ENCODE measurements at places on chromosomes 16 and 17.
A peak's percentile ranks its signal among the peaks of the same experiment; 100 is the strongest.

DNA sequence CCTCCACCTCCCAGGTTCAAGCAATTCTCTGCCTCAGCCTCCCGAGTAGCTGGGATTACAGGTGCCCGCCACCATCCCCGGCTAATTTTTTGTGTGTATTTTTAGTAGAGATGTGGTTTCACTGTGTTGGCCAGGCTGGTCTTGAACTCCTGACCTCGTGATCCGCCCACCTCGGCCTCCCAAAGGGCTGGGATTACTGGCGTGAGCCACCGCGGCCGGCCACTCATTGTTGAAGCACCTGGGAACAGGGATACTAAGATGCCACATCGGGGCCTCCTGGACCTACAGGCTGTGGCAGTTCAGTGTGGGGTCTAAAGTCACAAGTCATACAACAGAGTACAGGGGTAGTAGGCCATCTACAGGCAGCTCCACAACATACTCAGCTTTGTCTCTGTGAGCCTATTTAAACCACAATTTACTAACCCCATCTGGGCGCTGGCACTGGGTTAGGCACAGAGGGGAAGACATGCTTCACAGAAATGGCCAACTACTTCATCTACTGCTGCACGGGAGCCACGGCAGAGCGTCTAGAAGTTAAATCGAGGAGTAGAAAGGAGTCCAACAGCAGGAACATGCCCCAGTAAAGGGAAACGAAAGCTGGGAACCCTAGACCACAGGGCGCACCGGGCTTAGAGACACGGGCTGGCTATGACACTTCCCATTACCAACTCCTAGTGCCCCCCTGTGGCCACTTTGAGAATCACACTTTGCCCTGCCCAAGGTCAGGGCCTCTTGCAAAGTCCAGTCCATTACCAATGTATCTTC, 4.3 kb downstream of the VAMP2 start:
- DNase-seq = peak; percentile 92

- no peak for DNase-seq
Measured at GRCh38 chr17:81570964-81571363, 18.8 kb upstream of the FAAP100 start.

- DNase-seq = no peak
Measured at GRCh38 chr16:79809376-79809775, 208.8 kb upstream of the MAF start.

GRCh38 chr16:87956365-87957231, 5.4 kb downstream of the BANP start:
- peak; percentile 54 for DNase-seq

GRCh38 chr17:39699818-39700147, at the start of gene ERBB2:
Gene ERBB2 (plus strand): TSS chr17:39700064. CDS start chr17:39700239, 175 bp downstream.
- peak; percentile 81 for DNase-seq

GRCh38 chr16:58425756-58426494, 33.7 kb downstream of the GINS3 start:
- no peak for DNase-seq

- DNase-seq = no peak
Measured at GRCh38 chr17:12773153-12773552, 16.1 kb upstream of the ARHGAP44 start.

- no peak for DNase-seq
Measured at GRCh38 chr16:11202260-11203091, 53.5 kb downstream of the SOCS1 start.

Data from left cardiac atrium (tissue), 4 donors.